ENCODE measurements at places on chromosomes 3 and 15.

DNA sequence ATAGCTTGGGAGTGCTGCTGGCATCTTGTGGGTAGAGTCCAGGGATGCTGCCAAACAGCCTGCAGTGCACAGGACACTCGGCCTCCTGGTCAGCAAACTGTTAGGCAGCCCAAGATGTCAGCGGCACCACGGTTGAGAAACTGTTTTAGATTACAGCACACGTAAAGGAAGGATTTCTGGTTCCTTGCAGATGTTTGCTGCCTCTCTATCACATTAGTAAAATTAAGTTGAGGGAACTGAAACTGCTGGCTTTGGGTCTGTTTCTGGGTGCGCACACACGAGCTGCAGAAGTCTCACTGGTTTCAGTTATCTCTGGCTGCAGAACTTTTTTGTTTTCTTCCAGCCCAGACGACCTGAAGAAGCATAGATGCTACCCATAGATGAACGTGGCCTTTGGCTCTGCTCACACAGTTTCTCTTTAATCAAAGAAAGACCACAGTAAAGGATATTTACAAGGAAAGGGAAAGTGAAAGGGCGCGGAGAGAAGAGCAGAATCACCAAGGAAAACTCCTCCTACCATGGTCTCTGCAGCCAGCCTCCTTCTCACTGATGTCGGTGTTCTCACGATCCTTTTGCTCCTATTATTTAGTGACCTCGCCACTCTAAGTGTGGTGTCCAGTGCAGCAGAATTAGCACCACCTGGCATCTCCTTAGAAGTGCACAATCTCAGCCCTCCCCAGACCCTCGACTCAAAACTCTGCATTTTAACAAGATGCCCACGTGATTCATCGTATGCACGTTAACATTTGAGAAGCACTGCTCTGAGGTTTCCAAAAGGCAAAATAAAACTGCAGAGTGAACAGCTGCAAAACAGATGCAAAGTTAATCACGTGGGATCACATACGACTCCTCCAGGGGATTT lies 50.6 kb upstream of the AKAP13 start:
- no peak for DNase-seq

GRCh38 chr15:58221591-58222241 lies 83.5 kb downstream of the AQP9 start:
- no peak for DNase-seq

DNA sequence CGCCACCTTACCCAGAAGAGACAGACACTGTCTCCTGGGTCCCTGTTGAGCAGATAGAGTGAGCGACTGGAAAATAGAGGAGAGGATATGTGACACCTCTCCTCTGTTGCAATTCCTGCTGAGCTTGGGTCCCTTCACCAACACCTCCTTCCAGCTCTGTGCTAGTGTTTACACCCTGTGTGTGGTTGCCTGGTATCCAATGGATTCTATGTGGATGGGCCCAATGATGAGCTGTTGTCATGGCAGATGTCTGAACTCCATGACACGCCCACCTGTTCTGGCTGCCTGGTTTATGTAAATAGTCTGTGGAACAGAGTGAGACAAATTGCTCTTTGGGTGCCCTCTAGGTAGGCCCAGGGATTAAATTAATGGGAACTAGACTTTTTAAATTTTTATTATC lies 23.7 kb downstream of the RBM5 start:
- DNase-seq, result no peak

DNA sequence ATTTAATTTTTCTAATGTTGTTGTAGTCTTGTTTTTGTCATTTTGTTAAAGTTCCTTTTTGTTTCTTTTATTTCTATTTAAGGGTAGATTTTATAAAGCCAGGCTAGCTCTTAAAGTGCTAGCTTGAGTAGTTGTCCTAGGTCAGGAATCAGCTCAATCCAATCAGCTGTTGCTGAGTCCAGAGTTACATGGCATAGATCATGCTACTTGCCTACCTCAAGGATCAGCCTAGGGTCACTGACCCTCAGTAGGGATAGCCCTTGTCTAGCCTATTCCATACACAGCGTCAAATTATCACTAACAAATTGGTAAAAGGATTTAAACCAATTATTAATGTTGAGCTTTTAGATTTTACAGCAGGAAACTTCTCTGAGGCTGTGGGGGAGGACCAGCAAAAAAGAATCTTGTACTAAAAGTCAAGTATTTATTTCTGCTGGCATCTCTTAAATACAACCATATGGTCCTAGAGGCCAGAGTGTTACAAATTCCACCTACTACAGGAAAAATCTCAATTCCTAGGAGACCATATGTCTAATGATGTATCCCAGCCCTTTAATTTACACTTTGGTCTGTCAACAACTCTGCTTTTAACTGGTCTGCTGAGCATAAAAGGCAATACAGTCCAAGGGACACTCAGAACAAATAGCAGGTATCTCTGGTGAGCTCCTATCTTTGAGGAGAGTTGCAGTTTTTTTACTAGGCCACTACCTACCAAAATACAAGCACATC lies 138.3 kb upstream of the PTPRG start:
- DNase-seq, result no peak

- no peak for DNase-seq
Measured at GRCh38 chr3:133547432-133548041, 25.9 kb upstream of the CDV3 start.

DNA sequence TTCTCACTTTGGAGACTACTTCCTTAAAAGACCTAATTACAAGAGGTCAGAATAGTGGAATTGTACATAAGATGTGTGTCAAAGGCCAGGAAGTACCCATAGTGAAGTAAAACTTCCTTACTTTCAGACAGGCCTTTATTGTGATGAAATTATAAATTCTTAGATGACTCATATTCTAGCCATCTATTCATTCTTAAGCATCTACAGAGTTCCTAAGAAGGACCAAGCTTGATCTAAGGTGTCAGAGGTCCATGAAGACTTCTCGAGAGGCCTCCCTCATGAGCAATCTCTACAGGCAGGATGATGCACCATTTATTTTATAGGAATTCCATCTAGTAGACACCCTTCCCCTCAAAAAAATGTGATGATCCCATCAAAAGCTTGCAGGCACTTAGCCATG lies 493.3 kb downstream of the MAGI1 start:
- DNase-seq, result no peak

DNA sequence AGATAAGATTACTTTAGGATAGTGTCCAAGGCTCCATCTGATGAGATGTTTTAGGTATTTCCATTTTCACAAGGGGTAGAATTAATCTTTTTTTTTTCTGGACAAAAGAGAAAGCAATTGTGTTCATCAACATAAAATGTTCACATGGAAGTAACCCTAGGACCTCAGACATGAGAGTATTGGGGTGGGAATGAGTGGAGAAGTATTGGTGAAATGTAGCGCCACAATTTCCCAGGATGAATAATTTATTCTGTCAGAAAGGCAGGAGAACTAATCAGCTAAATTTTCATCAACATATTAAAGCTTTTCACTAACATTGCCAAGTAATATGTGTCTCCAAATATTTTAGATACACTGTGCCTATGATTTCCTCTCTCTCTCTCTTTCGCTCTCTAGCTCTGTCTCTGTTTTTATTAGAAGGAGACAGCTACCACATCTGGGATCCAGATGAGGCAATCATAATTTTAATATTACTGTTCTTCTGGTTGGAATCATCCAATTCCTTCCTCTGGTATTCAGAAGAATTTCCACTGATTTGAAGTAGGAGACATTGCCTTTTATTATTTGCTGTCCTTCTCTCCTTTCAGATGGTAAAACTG lies 21.6 kb upstream of the ZNF280D start:
- no peak for DNase-seq

GRCh38 chr3:164521139-164521538 lies 557.2 kb downstream of the SI start:
- no peak for DNase-seq

- no peak for DNase-seq
Measured at GRCh38 chr3:125185805-125186204, 26.7 kb downstream of the SLC12A8 start.

DNA sequence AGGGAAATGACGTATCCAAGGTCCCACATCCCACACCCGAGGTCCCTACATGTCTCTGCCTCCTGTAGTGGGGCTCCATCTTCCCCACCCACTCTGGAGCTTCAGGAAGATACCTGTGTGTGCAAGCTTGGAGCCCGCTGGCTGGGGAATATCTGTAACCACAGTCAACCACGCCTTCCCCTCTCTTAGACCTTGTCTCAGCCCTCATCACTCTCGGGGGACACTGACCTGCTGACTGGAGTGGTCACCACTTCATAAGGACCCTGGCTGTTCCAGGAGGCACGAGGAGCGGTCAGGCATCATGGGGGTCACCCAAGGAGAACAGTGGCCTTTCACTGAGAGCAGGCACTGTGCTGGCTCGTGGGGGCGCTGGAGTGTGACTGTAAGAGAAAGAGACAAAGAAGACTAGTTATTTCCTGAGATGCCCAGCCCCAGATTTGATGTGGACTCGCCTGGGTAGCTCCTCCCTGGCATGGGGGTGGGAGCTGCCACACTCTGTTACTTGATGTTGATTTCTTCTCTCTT lies 48.6 kb downstream of the CTXND1 start:
- DNase-seq, result no peak

DNA sequence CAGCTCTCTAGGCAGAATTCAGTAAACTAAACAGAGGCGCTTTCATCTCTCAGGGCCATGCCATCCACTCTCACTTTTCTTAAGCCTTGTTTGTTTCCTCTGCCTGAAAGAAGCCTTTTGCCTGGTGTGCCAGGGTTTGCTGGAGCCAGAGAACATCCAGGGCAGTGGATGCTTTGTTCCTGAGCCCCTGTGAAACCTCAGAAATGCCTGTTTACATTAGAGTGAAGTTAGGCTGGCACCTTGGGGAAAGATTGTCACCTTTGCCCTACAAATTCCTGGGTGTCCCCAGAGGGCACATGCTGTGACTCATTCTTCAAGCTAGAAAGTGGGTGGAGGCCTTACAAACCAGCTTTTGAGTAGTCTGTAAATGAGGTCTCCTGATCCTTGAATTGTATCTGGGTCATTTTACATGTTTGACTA lies 10.7 kb upstream of the TRAK1 start:
- DNase-seq, result no peak

GRCh38 chr15:39788800-39789565 lies 6.3 kb upstream of the FSIP1 start:
- no peak for DNase-seq

DNA sequence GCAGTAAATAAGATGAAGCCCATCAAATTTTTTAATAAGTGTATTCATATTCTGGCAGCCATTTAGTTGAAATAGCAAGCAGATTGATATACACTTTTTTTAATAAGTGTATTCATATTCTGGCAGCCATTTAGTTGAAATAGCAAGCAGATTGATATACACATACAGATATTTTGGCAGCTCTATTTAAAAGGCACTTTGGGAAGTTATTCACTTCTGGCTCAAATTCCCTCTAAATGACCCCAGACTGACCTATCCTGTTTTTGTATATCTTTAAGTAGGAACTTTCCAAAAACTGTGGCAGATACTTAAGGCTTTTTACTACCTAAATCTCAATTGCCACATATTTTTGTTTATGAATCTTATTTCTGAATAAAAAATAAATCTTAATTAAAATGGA lies 122.3 kb downstream of the PLD1 start:
- DNase-seq, result no peak

DNA sequence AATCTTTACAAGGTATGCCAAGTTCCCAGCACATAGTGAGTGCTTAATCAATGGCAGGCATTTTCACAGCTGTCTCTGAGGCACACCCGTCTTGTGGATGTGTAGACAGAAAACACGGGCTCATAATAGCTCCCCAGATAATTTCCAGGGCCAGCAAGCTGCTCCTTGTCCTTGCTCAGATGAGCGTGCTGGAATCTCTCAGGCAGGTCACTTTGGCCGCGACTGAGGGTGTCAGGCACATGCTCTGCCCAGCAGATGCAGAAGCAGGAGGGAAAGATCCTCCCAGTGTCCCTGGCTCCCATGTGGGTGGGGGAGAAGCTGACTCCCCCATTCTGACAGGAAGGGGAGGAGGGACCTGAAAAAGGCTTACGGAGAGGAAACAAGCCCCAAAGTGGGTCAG lies 35.6 kb upstream of the SLC6A1 start:
- DNase-seq, result no peak

GRCh38 chr3:97822359-97822775 lies 556 bp downstream of the CRYBG3 start:
- no peak for DNase-seq

DNA sequence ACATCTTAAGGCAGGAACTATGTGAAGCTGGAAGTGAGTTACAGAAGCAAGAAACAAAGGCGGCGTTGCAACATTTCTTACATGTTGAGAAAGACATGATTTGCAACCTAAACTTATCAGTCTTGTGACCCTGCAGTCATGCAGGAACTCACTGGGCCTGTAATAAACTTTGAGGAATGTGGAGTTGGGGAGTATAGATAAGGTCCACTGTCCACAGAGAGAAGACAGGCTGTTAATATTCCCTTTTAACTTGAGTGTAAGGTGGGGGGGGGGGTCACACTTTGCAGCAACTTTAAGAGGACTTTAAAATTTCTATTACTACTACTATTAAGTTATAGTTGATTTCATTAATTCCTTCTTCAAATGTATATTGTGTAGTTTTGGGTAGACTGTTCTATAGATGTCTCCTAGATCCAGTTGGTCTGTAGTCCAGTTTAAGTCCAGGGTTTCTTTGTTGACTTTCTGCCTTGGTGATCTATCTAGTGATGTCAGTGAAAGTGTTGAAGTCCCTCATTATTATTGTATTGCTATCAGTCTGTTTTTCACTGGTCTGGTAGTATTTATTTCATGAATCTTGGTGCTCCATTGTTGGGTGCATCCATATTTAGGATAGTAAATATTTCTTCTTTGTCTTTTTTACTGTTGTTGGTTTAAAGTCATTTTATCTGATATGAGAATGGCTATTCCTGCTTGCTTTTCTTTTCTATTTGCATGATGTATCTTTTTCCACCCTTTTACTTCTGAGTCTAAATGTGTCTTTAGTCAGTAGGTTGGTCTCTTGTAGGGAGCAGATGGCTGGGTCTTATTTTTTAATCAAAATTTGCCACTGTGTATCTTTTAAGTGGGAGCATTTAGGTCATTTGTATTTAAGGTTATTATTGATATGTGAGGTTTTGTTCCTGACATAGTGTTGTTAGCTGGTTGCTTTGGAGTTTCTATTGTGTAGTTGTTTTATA lies 15.6 kb upstream of the FAM98B start:
- DNase-seq, result no peak

- DNase-seq, result no peak
Measured at GRCh38 chr3:149559525-149559924, 85.0 kb downstream of the TM4SF4 start.

DNA sequence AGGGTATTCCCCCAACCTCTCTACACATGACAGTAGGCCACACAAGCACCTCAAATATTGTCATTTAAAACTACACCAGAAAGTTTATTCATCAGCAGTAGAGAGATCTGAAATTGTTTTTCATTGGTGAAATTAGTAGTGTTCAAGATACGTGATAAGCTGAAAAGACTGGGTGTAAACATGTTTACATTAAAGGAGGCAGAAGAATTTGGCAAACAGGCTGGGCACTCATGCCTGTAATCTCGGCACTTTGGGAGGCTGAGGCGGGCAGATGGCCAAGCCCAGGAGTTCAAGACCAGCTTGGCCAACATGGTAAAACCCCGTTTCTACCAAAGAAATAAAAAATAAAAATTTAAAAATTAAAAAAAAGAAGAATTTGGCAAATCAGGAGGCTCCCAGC lies 255.6 kb downstream of the FOXP1 start:
- no peak for DNase-seq

DNA sequence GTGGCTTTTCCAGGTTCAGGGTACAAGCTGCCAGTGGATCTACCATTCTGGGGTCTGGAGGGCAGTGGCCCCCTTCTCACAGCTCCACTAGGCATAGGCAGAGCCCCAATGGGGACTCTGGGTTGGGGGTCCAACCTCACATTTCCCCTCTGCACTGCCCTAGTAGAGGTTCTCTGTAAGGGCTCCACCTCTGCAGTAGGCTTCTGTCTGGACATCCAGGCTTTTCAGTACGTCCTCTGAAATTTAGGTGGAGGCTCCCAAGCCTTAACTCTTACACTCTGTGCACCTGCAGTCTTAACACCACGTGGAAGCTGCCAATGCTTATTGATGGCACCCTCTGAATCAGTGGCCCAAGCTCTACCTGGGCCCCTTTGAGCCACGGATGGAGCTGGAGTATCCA lies 22.5 kb upstream of the TM4SF4 start:
- DNase-seq, result no peak
